Stimulated activated CD8-positive, alpha-beta memory T cell treated with anti-CD3 and anti-CD28 coated beads, Interleukin-7, amount 100 ng/mL, for 24 hours (primary cell): ENCODE measurements at places on chromosomes 7 and 10.

DNA sequence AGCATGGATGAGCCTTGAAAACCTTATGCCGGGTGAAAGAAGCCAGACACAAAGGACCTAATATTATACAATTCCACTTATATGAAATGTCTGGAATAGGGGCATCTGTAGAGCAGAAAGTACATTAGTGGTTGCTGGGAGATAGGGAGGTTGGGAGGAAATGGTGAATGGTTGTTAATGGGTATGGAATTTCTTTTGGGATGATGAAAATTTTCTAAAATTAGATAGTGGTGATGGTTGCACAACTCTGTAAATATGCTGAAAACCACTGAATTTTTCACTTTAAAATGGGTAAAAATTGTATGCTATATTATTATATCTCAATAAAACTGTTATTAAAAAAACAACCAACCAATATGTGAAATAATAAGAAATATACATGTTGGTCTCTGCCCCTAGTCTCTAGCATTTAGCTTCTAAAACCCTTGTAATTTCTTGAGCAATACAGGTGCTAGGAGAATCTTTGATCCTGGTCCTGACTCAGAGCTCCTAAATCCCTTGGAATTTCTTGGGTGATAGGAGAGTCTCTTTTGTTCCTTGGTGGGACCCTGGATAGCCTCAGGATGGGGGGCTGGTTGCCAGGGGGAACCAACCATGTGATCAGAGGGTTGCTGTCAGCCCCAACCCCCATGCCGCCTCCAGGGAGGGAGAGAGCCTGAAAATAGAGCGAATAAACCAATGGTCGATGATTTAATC is 64.0 kb downstream of the TACR2 start:
- DNase-seq = no peak

DNA sequence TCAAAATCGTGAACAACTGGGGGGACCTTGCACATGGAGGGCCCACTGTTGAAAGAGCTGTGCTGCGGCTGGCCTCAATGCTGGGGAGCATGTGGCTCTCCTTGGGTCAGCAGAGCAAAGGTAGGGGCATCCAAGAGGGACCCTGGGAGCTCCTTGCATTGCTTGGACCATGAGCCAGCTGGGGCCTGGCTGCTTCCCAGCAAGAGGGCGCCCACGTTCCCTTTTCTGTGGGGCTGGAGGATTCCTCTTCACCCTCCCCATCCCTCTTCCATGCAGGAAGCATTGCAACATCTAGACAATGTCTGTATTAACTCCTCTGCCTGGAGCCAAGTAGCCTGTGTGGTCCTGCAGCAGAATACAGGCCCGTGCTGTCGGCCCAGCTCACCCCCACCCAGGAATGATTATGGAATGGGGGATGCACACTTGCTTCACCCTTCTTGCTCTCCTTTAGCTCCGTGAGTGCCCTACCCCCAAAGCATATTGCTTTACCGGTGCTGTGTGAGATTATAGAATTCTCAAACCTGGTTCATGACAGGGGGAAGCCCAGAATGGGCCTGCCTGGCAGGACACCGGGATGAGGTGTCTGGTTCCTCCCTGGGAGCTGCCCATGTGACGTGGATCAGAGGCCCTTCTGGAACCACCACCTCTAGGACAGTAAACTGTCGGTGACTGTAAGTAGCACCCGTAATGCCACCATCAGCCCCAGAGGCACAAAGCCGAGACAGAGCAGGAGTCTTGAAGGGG is 61.9 kb downstream of the SYPL1 start:
- DNase-seq = no peak

DNA sequence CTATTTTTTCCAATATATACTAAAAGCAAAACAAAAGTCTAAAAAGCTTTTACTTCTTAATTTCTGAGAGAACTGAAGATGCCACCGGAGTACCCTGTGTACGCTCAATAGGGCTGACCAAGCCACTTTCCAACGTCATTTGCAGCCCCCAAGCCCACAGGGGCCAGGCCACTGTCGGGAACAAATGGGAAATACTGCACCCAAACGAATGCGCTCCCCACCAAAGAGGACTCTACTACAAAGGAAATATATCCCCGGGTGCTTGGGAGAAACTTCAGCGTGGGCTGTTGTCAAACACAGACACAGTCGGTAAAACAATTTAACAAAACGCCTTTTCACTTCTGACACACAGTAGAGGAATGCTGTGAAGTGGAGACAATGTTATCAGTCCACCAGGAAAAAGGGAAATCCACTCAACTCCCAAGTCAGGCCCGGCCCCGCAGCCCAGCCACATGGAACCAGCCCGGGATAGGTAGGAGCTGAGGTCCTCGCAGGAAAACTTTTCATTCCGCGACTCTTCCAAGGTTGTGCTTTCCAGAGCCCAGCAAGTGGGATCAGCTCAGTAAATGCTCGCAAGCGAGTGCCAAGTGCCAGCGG is 1.4 kb downstream of the PARD3 start:
- no peak for DNase-seq

DNA sequence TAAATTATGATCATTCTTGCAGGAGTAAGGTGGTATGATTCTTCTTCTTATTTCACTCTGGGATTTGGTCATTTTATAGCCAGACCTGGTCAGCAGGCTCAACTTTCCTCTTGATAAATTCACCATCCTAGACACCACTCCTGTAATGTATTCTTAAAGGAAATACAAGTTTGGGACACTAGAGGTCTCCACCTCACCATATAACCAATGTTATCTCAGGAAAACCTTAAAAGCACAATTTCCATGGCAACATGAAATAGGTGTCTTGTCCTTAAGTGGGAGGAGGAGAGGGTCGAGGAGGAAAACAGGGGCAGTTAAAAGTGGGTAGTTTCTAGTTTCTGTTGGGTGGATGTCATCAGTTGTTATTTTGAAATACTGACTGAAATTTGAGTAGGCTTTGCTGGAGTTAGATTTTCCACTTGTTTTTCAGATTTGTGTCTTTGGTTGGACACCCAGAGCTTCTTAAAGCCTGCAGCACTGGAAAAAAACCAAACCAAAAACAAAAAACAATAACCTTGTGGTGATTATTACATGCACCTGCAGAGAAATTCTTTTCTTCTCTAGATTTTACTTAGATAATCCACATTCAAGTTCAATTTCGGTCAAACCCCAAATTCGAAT is 163.1 kb downstream of the PRKCQ start:
- DNase-seq = no peak

DNA sequence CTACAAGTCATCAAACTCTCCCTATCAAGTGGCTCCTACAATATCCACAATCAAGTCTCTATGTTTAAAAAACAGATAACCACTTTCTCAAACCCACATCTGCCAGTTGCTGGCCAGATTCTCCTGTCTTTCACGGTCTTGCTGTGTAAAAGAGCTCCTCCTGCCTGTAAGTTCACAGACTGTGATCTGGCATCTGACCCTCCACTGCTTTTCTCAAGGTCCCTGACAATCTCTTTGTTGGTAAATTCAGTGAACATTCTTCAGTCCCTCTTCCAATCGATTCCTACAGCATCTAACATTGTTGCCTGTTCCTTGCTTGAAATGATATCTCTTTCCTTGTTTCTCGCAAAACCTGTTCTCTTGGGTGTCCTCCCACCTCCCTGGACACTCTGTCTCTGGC is 18.5 kb upstream of the LMOD2 start:
- no peak for DNase-seq

DNA sequence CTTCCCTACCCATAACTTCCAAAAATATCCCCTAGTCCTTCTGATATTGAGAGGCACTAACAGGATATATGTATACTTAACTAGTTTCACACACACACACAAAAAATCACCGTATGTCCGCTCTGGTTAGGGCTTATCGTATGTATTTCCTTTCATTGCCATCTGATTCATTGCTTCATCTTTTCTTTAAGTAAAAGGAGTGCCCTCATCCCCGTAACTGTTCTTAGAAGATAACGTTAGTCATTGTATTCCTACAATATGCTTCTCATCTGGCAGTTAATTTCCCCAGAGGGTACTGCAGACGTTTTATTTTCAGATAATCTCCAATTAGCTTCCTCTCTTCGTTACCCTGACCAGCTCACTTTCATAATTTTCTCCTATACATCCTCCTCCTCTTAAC is 37.3 kb downstream of the NRCAM start:
- DNase-seq = no peak

- DNase-seq = no peak
These were observed 36.4 kb downstream of the CNPY1 start for GRCh38 chr7:155509725-155510551.

DNA sequence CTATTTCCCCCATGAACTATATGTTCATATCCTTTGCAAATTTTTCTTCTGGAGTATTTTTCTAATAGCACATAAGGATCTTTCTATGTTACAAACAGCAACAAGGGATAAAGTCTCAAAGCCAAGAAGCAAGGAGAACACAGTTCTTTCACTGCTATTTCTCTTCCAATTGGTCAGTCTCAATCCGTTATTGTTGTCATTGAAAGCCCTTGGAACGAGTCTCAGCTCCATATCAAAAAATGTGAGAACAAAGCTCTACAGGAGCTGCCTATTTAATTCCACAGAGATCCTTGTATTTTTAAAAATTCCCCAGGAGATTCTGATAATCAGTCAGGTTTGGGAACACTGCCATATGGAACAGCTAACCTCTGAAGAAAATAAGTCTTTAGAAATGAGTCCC is 15.7 kb downstream of the SLC35B4 start:
- no peak for DNase-seq

- no peak for DNase-seq
These were observed 6.8 kb downstream of the ZNF853 start for GRCh38 chr7:6622134-6622710.

GRCh38 chr7:118325450-118325808 is 100.9 kb downstream of the ANKRD7 start:
- no peak for DNase-seq

- DNase-seq = no peak
These were observed 837.6 kb upstream of the GHITM start for GRCh38 chr10:83301732-83302131.

DNA sequence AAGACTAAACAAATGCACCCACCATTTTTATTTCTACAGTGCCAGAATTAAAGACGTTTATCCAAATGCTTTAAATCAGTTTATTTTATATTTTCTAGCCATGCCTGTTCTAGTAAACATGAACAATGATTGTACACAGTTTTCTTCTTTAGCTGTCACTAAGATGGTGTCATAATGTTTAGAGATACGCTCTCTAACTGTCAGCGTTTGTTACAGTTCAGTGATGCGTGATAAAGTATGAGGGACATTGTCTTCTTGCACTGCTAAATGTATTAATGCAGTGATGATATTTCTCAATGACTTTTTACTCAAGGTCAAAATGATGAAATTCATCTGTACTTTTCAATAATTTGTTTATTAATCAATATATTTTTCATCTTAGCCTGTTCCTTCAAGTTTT is 513.6 kb downstream of the ATRNL1 start:
- no peak for DNase-seq

DNA sequence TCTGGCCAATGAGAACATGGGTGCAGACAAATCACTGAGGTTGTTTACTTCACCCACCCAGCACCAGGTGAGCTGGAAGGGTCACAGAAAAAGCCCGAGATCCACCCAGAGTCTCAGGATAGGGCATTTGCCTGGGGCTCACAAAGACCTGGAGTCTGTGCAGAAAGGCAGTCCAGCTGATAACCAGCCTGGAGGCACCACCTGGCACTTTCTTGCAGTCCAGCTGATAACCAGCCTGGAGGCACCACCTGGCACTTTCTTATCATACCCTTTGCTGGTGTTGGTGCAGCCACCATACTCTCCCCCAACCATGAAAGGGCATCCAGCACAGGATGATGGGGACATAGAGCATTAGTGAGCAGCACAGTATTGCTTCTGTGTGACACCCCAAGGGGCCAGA is 104.1 kb downstream of the PPP1R3C start:
- DNase-seq = no peak

DNA sequence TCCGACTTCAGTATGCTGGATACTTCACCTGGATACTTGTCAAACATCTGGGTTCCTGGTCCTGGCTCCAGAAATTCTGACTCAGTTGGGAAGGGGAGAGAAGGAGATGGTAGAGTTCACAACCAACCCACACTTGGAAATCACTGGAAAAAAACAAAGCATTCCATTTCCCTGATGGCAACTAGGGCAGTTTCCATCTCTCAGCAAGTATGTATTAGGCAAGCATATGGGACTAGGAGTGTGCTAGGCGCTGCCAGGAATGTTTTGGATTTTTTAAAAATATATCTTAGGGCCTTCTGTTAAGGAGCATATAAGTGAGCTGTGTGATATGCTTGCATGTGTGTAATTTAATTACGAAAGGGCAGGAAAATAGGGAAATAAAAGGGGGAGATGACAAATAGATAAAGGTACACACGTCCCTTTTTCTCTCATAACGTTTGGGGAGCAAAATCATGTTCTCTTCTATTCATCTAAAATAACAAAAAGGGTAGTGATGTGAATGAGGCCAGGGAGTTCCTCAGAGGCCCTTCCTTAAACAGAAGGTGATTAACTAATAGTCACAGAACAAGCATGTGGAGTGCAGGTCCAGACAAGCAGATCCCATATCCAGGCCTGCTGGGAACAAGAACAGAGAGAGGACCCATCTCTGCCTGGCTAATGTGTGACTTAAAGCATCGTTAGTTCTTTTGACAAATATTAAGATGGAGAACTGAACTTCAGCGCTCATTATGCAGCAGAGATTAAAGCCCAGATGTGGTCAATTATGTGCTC is 64.5 kb upstream of the NFE2L3 start:
- DNase-seq = no peak

GRCh38 chr7:25303281-25304181 is 75.2 kb upstream of the NPVF start:
- DNase-seq = no peak

DNA sequence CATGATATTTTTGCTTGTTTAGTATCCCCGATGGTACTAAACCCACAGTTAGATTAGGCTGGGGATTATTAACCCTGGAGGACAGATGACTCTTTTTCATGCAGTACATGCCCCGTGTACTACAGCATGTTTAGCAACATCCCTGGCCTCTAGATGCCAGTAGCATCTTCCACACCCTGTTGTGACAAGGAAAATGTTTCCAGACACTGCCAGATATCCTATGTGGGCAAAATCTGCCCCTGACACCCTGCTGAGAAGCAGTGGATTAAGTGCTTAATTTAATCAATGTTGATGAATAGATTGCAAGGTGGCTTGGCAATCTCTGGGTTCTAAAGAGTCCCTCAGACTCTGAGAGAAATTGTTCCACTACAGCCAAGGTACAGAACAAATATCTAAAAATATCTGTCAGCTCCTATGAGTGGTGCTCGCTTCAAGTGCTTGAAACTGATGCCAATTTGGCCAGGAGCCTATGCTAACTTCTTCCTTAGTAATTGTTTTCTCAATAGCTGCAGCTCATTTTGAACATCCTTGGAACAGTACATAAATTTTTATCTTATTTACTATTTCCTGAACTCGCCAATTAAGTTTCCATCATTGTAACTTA is 247.0 kb downstream of the SORCS1 start:
- DNase-seq = no peak

GRCh38 chr10:113320211-113320610 is 232.6 kb upstream of the HABP2 start:
- no peak for DNase-seq

- no peak for DNase-seq
These were observed 186.2 kb upstream of the PRKCQ start for GRCh38 chr10:6766131-6766801.

- DNase-seq = no peak
These were observed 27.4 kb upstream of the ENTPD1 start for GRCh38 chr10:95728526-95728925.

- DNase-seq = no peak
These were observed 49.1 kb downstream of the SLC37A3 start for GRCh38 chr7:140349144-140349771.

- no peak for DNase-seq
These were observed 468.8 kb upstream of the NRP1 start for GRCh38 chr10:33803248-33803647.
